ENCODE measurements at places on chromosomes 7 and 10.
A peak's percentile ranks its signal among the peaks of the same experiment; 100 is the strongest.

GRCh38 chr7:11747715-11748485 is 84.1 kb downstream of the THSD7A start:
- no peak for DNase-seq

DNA sequence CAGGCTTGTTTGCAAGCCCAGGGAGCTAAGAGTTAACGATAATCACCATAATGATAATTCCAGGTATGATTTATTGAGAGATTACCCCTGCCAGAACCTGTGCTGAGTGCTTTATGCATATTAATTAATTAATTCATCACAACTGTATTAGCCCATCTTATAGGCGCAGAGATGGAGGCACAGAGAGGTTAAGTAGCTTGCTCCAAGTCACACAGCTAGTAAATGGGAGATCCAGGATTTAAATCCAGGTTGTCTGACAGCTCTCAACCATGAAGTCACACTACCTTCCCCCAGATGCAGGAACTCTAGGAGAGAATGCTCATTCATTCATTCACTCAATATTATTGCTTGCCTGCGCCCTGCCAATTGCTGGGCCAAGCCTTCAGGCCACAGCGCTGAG is 84.5 kb downstream of the FAM241B start:
- no peak for DNase-seq

DNA sequence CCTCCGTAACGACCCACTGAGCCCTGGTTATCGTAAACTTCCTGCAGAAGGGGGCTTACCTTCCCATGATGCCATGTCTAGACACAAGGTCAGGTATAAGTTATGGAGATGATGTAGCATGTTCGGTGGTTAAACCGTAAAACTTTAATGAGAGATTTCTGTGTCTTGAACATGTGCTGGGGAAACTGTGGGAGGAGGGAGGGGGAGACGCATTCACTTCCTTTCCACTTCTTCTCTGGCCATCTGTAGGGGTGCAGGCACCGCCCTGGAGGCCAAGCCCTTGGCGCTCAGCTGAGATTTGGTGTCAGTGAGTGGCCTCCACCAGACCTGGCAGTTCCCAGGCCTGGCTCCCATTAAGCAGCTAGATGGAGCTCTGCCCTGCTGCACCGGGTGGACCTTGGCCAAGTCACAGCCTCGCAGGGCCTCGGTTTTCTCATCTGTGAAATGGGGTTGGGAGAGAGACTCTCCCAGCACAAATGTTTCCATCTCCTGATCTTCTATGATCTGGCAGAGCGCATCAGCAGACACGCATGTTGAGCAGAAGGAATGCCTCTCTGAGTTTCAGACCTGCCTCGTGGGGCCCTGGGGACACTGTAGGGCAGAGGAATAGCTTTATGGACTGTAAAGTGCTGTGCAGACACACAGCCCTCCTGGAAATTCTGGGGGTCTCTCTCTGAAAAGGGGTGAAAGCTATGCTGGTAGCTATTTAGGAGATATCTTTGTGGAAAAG is 106.0 kb downstream of the COL26A1 start:
- DNase-seq, result no peak

- no peak for DNase-seq
These were observed 5.7 kb upstream of the LMOD2 start for GRCh38 chr7:123649964-123650363.

- DNase-seq, result no peak
These were observed 99.9 kb downstream of the PRLHR start for GRCh38 chr10:118495499-118495898.

GRCh38 chr7:101133621-101134398 is 6.9 kb downstream of the SERPINE1 start:
- DNase-seq, result no peak

- DNase-seq, result no peak
These were observed 1004.0 kb downstream of the ANKRD7 start for GRCh38 chr7:119228482-119228881.

DNA sequence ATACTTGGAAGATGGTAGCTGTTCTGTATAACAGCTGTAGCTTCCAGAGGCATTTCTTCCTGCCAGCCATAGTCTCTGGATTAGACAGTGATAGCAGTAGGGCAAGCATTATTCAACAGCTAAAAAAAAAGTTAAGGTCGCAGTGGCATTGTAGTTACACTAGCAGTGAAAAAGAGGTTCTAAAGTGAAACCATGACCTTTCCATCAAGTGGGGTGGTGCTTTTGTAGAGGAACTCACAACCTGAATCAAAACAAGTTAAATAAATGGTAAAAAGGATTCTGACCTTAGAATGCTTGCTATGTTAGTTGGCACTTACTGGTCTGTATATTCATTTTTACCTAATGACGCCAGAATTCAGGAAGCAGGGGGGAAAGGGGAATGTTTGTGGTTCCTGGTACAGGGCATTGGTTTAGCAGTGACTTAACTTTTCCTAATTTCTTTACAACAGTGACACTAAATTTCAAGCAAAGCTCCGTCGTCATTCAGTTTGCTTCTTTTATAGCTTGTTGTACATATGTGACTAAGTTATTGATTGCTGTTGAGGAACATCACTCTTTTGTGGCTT is 55.0 kb downstream of the GBF1 start:
- no peak for DNase-seq

- DNase-seq, result no peak
These were observed 37.6 kb upstream of the TCF7L2 start for GRCh38 chr10:112912410-112912928.

- DNase-seq, result no peak
These were observed 1192.1 kb upstream of the CELF2 start for GRCh38 chr10:9825491-9826018.

DNA sequence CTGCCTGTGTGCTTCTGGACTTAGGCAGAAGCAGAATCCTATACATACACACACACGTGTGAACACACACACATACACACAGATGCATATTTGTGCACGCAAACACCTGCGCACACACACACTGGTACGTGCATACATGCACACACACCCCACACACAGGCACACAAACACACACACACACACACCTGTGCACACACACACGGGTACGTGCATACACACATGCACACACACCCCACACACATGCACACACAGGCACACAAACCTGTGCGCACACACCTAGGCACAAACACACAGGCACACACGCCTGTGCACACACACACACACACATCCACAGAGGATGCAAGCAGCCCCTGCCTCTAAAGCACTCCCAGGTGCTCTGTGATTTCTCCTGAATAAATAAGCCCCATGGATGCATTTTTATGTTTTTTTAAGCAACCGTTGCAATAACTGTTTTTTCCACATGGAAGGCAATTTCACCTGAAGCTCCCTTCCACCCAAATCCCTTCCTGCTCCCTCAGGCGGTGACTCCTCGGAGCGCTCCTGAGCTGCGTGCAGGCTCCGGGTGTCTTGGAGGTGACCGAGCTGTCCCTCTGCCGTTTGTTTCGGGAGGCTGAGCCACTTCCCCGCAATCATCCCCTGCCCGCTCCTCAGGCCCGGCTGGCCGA is 41.5 kb upstream of the PDGFA start:
- no peak for DNase-seq

GRCh38 chr10:63133821-63134557 is 861 bp downstream of the NRBF2 start:
- DNase-seq, result no peak

DNA sequence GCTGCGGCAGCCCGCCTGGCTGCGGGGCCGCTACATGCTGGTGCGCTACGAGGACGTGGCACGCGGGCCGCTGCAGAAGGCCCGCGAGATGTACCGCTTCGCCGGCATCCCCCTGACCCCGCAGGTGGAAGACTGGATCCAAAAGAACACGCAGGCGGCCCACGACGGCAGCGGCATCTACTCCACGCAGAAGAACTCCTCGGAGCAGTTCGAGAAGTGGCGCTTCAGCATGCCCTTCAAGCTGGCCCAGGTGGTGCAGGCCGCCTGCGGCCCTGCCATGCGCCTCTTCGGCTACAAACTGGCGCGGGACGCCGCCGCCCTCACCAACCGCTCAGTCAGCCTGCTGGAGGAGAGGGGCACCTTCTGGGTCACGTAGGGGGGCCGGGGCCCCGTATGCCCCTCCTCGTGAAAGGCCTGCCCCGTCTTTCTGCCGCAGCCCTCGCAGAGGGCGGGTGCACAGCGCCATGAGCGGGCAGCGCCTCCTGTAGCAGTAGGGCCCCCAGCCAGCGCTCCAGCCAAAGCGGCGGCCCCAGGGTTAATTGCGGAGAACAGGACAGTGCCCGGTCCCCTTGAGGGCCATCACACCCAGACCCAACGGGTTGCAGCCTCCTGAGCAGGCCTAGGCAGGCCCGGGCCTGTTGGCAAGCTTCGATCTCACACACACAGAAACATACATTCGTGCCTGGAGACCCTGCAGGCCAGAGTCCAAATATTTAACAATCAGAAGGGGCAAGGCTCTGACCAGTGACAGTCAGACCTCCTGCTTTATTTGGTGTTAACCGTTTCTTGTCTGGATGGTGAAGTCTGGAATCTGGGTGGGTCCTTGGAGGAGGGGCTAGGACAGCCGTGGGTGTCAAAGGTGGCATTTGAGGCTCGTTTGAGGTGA is 44.1 kb downstream of the CHST3 start:
- no peak for DNase-seq

DNA sequence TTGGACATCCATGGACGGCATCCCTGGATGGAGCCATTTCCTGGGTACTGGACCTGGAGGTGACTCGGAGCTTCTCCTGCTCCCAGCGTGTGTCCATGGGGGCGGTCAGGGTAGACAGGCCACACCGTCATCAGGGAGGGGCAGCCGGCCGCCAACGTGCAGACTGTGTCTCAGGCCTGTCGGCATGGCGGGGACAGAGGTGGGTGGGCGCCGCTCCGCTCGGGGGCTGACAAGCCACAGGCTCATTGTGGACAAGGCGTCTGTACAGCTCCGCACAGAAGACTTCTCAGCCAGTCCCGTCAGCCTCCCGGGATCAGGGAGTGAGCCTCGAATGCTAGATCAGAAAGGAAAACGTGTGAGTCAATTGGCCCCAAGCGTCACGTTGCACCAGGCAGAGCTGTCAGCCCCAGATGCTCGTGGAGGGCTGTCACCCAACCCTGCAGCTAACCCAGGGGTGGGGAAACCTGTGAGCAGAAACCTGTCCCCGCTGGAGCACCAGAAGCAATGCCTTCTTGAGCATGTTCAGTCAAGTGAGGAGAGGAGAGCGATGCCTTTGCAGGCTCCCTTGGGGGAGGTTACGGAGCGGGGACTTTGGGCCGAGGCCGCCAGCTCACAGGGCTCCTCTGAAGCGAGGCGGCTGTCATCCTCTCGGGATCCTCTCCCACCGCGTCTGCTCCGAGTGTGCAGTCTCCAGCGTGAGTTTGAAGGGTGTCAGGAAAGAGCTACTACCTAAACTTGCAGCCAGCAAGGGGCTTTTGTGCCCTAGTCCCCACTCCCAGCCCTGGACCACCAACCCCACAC is 16.0 kb upstream of the DPYSL4 start:
- DNase-seq, result no peak

DNA sequence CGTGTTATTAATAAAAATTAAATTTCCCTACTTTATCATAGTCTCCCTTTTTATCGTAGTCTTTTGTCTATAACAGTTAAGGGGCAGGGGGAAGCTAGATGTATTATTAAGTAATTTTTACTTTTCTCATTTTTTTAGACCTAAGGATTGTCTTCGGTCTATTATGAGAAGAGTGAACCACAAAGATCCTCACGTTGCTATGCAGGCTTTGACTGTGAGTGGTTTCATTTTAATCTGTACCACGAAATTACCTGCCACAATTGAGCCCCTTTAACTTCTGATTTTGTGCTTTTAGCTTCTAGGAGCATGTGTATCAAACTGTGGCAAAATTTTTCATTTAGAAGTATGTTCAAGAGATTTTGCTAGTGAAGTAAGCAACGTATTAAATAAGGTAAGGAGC is 40.6 kb downstream of the STAM start:
- no peak for DNase-seq

- DNase-seq, result no peak
These were observed 31.9 kb downstream of the ZEB1 start for GRCh38 chr10:31350891-31351290.

- no peak for DNase-seq
These were observed 348.4 kb upstream of the MTPN start for GRCh38 chr7:136325578-136325977.

- DNase-seq, result no peak
These were observed 3.0 kb upstream of the BTBD16 start for GRCh38 chr10:122267849-122268737.

- no peak for DNase-seq
These were observed 1.5 kb upstream of the LAMB1 start for GRCh38 chr7:108004220-108005142.

- no peak for DNase-seq
These were observed 458.3 kb downstream of the PLXDC2 start for GRCh38 chr10:20274571-20274970.

- no peak for DNase-seq
These were observed 71.2 kb downstream of the GRB10 start for GRCh38 chr7:50711271-50712175.

- DNase-seq, result no peak
These were observed 650.4 kb downstream of the SDK1 start for GRCh38 chr7:3951316-3952055.

GRCh38 chr10:118106426-118106825 is 59.7 kb upstream of the RAB11FIP2 start:
- DNase-seq, result peak; percentile 10

DNA sequence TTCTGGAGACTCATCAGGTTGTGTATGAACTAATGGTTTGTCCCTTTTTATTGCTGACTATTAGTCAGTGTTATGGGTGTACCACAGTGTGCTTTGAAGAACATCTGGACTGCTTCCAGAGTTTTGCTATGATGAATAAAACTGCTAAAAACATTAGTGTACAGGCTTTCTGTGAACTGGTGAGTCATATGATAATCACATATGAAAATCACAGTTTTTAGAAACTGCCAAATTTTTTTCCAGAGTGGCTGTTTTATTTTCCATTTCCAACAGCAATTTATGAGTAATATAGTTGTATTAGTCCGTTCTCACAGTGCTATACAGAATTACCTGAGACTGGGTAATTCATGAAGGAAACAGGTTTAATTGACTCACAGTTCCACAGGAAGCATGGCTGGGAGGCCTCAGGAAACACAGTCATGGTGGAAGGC is 281.2 kb upstream of the VSTM2A start:
- DNase-seq, result no peak

GRCh38 chr10:113917636-113918035 is 63.2 kb downstream of the NHLRC2 start:
- no peak for DNase-seq

GRCh38 chr10:117797296-117797695 is 249.4 kb downstream of the RAB11FIP2 start:
- DNase-seq, result no peak

DNA sequence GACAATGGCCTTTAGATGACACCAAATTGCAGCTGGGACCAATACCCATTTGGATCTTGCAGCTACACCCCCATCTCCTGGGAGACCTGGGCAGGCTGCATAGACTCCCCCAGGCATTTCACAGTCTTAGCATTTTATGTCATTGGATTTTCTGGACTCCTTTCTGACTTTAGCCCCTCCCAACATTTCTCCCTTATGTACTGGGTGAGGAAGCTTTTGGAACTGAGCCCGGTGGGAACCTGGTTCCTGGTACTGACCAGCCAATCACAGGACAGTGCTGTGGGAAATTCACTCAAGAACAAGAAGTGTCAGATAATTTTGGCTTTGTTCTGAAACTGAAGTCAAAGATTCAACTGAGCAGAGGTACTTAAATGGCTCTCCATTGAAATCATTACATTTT is 177.7 kb downstream of the ACTR3B start:
- DNase-seq, result no peak

All from naive thymus-derived CD4-positive, alpha-beta T cell (primary cell).